NCI-H2171 treated with DMSO at 0.1 percent for 48 hours (cell line): ENCODE measurements at places on chromosomes 11 and 22.

DNA sequence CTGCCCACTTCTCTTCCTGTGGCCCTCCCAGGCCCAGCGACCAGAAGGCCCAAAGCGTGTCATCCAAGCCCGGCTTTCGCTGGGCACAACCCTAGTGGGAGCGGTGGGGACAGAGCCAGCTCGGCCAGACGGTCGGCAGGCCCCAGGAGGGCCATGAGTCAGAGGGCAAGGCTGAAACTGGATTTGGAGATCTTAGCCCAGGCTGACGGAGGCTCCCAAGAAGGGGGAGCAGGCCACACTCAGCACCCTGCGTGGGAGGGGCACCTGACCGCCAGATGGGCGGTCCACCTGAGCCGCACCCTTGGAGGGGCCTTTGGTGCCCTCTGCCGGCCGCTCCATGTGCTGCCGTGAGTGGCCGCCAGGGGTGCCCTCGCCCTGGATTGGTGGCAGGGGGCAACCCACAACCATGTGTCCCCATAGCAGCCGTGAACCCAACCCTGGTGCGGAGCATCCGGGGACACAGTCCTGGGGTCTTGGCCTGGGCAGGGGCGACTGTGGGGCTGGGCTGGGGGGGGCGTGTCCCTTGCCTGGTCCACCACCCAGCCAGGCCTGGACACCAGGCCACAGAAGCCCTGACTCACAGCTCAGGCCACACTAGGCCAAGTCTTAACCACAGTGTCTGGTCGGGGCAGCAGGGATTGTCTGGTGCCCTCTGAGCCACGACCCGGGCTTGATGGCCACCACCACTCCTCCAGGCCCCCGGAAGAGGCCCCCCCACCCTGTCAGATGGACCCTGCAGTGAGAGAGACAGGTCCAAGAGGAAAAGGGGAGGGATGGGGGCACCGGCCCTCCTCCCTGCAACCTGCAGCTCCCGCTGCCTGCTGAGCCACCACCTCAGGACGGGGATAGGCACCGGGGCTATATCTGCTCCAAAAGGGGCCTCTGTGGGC is 19.2 kb upstream of the TALDO1 start:
- DNase-seq: peak; percentile 12

GRCh38 chr11:126392633-126393013 is 37.1 kb downstream of the ST3GAL4 start:
- no peak for DNase-seq

DNA sequence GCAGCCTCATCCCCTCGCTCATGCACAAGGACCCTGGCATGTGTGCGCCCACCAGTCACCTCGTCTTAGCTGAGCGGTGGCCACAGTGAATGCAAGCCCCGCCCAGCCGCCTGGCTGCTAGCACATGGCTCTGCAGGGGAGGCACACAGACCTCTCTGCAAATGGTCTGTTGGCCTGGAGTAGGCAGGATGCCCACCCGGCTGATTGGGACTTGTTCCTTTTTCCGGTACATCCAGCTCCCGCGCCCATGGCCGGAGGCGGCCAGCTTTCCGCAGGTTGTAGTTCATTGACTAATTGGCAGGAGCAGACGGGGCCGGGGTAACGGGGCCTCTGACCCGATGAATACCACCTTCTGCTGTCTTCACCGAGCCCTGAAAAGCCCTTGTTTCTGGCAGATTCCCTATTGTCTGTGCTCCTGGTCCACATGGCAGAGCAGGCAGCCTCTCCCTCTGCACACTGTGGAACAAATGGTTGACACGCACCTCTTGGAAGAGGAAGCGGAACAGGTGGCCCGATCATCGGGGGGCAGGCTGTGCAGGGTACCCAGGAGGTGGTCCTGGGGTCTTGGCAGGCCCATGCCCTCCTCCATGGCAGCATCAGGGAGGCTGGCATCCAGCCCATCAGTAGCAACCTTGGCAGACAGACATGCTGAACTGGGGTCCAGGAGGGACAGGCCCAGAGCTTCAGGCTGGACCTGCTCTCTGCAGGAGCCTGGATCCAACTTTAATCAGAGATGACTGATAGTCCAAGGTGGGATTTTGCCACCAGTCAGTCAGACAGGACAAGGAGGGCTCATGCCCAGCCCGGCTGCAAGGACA is 1512.0 kb downstream of the BRD1 start:
- no peak for DNase-seq

DNA sequence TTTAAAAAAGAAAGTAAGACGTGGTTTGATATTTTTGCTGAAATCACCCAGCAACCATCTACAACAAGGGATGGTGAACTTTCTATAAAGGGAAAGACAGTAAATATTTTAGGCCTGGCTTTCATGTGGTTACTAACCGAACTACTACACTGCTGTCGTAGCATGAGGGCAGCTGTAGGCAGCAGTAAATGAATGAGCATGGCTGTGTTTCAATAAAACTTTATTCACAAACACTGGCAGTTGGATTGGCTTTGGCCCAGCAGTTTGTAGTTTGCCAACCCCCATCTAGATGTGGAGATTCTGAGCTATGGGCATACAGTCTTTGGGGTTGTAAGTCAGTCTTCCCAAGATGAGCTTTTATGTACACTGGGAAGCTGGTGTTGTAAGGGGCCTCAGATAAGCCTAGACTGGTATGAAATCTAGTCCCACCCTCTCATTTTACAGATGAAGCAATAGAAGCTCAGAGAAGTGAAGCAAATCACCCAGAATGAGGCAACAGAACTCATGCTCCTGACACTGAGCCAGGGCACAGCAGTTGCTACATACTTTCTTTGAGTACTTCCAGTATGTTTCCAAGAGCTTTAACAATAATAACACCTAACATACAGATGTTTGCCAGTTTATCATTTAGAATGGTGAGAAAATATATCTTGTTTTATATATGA is 204.4 kb downstream of the ADAMTS15 start:
- DNase-seq: no peak

DNA sequence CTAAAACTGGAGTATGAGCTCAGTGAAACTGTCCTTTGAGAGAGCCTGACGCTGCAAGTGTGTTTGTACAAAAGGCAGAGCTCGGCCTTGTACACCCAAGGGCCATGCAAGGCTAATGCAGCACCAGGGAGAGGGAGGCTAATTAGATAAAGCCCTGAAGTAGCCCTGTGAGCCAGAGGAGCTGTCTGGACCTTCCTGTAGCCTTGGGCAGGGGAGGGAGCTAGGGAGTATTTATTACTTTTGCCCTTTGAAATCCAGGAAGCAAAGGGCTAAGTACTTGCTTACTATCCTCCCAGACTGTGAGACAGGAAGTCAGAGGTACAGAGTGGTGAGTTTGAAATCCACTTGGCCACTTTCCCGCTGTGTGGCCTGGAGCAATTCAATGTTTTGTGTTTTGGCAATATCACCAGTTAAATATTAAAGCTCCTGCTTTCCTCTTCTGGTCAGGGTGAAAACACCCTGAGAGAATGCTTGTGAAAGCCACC is 10.2 kb upstream of the LDHA start:
- DNase-seq: no peak

DNA sequence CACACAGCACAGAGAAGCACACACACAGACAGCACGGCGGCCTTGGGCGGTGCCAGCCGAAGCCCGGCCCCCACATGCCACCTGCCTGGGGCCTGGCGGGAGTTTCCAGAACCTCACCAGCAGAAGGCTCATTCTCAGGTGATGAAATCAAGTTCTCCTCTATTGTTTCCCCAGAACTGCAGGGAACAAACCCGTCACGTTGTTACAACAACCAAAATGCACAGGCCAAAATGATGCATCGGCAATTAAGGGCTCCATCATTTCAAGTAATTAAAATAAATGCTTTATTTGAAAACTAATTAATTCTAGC is 30.8 kb downstream of the GNB1L start:
- DNase-seq: peak; percentile 17

GRCh38 chr22:30481711-30482110 is 9.9 kb upstream of the SEC14L3 start:
- DNase-seq: no peak

DNA sequence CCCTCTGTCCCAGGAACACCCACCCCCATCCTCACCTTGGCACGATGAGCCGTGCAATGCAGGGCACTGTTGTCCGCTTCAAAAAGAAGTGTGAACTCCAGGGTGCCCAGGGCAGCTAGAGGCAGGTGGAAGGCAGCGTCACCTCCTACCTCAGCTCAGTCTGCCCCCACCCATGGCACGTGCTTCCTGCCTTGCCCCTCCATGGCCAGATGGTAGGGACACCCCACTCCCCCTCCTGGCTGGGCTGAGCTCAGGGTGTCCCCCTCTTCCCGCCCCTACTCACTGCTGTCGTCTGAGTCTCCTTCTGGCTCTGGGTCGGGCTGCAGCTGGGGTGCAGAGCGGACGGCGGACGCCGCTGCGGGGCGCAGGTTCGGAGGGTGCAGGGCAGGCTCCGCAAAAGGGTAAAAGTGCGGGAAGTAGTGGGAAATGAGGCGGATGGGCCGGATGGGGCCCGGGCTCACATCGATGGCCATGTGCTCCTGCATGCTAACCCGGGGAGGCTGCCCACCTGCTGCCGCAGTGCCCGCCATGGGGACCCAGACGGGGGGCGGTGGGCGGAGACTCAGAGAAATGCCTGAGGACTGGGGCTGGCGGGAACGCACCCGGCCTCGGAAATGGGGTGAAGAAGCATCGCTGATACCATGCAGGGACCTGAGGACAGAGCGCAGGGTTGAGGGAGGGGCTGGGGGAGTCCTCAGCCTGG is 9.1 kb downstream of the NDUFV1 start:
- DNase-seq: peak; percentile 63

GRCh38 chr11:1304380-1304779 is 5.1 kb downstream of the TOLLIP start:
- DNase-seq: no peak

DNA sequence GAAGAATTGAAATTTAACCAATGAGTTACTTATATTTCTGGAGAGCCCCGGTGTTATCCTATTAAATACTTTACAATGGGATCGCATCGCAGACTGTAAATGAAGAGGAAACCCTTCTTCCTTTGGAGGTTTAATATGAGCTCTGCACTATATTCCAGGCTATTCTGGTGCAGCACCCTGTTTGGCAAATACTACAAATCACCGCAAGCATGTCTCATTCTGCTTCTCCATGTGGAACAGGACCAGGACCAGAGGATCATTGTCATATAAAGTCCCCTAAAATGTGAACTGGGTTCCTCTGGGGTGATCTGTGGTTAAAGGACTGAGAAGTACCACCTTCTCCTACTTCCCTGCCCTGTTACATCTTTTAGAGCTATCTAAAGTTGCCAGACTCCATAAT is 703.7 kb downstream of the DLG2 start:
- DNase-seq: no peak

- DNase-seq: peak; percentile 57
These were observed 67.5 kb downstream of the PRR5L start for GRCh38 chr11:36363361-36364268.

GRCh38 chr11:35211952-35212351 is 73.0 kb downstream of the CD44 start:
- DNase-seq: no peak

- DNase-seq: no peak
These were observed 12.3 kb downstream of the TANGO2 start for GRCh38 chr22:20033045-20033706.

DNA sequence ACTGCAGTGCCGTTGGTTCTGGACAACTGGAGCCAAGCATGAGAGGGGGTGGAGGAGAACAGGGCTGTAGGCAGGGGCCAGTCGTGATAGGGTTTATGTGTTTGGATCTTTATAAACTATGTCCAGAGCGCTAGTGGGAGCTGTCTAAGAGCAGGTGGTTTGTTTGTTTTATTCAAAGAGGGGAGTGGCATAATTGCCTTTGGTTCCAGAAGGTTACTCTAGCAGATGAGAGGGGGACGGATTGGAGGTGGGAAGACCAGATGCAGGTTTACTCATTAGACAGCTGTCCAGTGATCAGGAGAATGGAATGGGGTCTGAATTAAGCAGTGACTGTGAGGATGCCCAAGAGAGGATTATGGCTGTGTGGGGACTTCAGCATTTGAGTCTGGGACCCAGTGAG is 109.3 kb upstream of the TBCEL start:
- no peak for DNase-seq

GRCh38 chr22:33743756-33744155 is 176.5 kb downstream of the LARGE1 start:
- no peak for DNase-seq

DNA sequence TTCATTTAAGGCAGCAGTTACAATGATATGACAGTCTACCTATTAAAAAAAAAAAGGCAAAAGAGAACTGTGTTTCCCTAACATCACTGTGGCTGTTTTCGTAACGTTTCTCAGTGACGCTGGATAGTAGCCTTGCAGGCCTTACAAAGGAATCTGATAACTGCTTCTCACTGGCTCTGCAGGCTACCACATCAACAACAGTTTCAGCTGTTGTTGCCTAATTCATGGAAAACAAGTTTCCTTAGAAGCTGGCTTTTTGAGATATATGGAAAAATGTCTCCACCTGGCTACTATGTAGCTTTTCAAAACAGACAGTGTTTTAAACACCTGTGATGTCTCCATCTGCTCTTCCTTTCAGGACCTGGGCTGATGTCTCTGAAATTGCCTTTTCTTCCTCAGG is 3.8 kb downstream of the OR51V1 start:
- no peak for DNase-seq

GRCh38 chr22:48319321-48320047 is 1508.2 kb downstream of the BRD1 start:
- DNase-seq: no peak

DNA sequence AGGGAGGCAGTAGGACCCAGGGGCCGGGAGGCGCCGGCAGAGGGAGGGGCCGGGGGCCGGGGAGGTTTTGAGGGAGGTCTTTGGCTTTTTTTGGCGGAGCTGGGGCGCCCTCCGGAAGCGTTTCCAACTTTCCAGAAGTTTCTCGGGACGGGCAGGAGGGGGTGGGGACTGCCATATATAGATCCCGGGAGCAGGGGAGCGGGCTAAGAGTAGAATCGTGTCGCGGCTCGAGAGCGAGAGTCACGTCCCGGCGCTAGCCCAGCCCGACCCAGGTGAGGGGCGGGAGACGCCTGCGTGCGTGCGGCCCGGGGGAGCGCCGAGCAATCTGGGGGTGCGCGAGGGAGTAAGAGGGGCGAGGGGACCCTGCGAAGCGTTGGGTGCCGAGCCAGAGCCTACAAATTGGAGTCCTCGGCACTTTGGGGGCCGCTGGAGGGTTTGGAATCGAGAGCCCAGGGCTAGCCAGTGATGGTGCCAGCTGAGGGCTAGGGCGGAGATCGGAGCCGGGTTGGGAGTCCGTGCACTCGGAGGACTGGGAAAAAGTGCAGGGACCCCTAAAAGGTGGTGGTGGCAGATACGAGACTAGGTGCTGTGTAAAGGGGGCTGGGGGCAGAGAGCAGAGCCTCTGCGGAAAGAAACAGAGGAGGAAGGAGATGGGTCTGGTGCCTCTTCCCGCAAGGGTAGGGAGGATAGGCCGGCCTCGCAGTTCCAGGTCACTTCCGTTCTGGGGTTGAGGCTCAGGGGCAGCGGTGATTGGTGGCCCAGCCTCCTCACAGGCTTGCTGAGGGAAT is at the start of gene SERPINH1:
Gene SERPINH1, plus strand, starts transcription at position 206 of the 788 bp plus-strand sequence. CDS start 4,097 bp downstream, outside the sequence.
- DNase-seq: peak; percentile 79

GRCh38 chr11:108496643-108497256 is 1.4 kb downstream of the POGLUT3 start:
- DNase-seq: no peak

GRCh38 chr11:85257837-85258236 is 369.3 kb downstream of the DLG2 start:
- no peak for DNase-seq

- DNase-seq: no peak
These were observed 47.2 kb downstream of the CCDC34 start for GRCh38 chr11:27315836-27316235.

GRCh38 chr11:115887316-115887715 is 383.1 kb upstream of the CADM1 start:
- no peak for DNase-seq

GRCh38 chr22:35472488-35472887 is 68.1 kb upstream of the RASD2 start:
- no peak for DNase-seq
